Amniotic stem cell (primary cell): ENCODE measurements at places on chromosomes 13 and 19.
A peak's percentile ranks its signal among the peaks of the same experiment; 100 is the strongest.

DNA sequence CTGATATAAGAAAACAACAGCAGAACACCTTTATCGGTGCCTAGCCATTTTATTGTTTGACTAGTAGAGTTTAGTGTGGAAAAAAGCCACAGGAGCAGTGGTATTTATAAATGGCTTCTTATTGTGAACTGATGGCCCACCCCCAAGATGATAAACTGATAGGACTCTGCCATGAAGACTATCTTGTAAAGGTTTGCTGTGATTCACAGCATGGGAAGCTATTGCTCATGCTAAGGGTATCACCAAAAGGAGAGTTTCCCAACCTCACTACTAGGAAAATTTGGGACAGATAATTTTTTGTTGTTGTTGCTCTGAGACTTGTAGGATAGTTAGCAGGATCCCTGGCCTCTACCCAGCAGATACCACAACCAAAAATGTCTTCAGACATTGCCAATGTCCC, 12.0 kb upstream of the SLC7A1 start:
- DNase-seq, result no peak

DNA sequence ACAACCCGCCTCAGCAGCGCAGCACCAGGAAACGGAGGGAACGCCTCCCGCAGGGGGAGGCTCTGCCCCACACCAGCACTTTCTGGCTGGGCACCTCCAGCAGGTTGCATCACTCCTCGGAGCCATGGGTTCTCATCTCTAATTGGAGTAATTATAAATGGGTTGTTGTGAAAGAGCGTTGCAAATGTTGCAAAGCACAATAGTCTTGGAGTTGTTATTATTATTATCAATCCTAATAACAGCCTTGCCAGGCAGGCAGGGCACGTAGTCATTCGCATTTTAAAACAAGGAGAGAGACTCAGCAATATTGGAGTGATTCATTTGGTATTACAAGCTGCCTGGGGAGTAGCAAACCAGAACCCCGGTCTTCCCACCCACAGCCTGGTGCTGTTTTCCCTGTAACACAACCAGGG, 108.6 kb upstream of the GJB6 start:
- no peak for DNase-seq

DNA sequence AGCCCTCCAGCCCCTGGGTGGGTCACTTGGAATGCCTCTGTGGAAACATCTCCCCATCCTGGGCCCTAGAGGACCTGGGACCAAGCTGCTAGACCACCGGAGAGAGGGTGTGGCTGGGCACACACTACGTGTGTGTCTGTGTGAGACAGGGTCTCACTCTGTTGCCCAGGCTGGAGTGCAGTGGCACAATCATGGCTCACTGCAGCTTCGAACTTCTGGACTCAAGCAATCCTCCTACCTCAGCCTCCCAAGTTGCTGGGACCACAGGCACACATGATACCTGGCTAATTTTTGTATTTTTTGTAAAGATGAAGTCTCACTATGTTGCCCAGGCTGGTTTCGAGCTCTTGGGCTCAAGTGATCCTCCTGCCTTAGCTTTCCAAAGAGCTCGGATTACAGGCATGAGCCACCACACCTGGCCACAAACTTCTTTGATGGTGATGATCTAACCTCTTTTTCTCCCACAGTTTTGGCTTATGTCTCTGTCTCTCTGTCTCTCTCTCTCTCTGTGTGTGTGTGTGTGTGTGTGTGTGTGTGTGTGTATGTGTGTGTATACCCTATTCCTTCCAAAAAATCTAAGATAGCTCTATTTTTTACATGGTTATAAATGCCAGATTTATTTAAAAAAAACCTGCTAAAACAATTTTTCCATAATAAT, 32.1 kb upstream of the SLC7A9 start:
- no peak for DNase-seq

DNA sequence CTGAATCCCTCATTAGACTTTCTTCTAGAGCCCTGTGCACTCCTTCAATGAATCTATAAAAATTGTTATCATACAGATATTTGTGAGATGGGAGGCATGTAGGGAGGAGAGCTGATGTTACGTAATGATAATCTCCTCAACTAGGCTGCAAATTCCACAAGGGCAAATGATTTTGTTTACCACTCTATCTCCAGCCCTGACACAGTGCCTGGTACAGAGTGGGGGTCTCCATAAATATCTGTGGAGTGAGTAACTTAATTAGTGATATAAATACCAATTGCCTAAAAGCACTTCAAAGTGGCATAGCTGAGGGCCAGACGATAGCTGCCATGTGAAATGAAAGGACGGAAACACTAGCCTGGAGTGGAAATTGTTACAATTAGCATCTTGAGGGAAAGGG, 54.2 kb downstream of the SERTM1 start:
- DNase-seq, result no peak

DNA sequence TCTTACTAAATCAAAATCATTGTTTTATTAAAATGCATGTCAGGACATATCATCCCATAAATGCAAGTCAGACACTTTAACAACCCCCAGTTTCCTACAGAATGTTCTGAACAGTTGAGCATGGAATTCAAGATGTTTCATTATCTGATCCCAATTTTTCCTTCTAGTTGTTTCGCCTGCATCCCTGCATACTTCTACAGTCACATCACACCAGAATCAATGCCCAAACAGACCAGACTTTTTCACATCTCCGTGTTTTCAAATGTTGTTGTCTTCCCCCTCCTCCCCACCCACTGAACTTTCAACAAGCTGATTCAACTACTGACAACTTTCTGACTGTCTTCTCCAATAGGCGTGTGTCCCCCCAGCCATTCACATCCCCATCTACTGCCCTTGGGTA, 48.6 kb downstream of the LHFPL6 start:
- DNase-seq, result no peak

DNA sequence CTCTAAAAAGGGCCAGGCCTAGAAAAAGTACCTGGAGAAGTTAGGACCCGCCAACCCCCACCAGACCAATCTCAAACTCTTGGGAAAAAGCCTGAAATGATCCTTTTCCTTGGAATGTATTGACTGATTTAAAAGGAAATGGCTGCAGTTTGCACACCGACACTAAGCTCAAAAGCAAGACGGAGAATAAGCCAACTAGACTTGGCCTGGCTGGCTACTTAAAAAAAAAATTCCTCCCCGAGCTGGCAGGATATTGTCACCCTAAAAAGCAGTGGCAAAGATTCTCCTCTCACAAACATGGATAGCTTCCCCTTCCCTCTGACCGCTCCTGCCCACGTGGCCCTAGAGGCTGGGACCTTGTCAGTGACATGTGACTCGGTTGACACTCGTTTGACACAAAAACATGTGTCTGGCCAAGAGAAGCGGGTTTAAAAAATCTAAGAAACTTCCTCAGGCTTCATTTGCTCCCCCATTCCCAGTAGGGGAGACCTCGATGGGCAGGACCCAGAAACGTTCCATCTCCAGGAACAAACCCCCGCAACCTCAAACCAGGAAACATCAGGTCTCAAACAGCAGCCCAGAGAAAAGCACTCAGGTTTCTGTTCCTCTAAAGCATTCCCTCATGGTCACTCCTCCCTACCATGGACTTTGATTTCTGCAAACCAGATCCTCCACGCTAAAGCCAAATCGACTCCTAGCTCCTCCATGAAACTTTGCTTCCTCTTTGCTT, 1.3 kb downstream of the RFX1 start:
- no peak for DNase-seq

GRCh38 chr13:41658057-41658661, 200.8 kb downstream of the RGCC start:
- peak; percentile 27 for DNase-seq

DNA sequence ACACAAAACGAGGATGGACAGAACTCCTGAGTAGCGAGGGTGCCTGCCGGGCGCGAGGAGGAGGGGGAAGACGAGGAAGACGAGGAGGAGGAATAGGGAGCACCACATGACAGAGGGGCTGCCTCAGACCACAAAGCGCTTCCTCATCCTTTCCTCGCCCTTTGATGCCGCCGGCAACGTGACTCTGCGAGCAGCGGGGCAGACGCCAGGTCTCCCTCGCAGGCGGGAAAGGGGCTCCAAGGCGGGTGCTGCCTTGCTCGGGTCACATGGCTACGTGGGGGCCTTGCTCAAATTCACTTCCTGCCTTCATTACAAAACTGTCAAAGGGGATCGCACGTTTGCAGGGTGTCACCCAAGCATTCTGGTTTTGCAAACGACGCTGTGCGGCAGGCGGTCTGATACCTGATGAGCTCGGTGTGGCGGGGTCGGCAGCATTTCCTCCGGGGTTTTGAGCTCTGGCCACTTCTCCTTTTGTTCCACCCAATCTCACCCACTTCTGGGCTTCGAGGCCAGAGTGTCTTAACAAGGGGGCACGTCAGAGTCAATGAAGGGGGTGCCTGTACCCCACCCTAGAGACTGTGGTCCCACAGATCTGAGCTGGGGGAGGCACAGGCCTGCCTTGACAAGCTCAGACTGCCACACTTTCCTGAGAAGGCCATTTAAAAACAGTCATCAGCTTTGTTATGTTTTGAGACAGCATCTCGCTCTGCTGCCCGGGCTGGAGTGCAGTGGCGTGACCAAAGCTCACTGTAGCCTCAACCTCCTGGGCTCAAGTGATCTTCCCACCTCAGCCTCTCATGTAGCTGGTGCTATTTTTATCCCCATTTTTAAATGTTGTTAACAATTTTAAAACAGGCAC, 14.9 kb downstream of the MAP2K2 start:
- DNase-seq, result no peak

DNA sequence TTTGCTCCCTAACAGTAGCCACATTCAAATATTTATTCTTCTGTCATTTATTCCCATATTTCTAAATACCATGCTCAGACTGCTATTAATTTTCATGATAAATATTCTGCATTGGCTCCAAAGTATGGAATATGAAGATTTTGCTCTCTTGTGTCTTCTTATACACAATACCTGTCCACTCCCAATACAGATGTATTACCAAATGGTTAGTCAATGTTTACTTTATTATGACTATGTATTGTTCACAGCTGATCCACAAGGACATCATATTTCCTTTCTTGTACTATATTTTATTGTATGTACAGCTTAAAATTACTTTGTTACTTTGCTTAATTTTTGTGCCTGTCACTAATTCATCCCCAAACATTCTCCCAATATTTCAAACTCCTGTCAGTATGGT, 322.3 kb downstream of the OXGR1 start:
- no peak for DNase-seq

- DNase-seq, result no peak
Observed at GRCh38 chr19:45352062-45352461, 11.5 kb downstream of the KLC3 start.

GRCh38 chr13:40564342-40565001, 102.0 kb downstream of the FOXO1 start:
- DNase-seq, result no peak

GRCh38 chr13:75219479-75220237, 262.3 kb downstream of the TBC1D4 start:
- DNase-seq, result peak; percentile 50

- peak; percentile 62 for DNase-seq
Observed at GRCh38 chr19:2391118-2391725, 31.2 kb downstream of the TMPRSS9 start.

DNA sequence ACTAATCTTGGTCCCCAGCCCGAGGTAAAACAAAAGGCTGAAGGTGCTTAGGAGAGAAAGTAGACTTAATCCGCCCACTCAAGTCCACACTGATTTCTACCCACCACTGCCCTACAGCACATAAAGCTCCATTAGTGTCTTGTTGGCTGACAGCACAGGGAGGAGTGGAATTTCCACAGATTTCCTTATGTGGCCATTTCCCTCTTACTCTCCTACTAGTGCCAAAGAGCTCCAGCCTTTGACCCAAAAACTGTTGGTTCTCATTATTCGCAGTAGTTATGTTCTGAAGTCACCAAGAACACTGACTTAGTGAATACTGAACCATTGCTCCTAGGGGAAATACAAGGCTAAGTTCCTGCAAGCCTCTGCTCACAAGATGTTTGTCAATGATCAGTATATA, 61.2 kb downstream of the RAB20 start:
- no peak for DNase-seq

DNA sequence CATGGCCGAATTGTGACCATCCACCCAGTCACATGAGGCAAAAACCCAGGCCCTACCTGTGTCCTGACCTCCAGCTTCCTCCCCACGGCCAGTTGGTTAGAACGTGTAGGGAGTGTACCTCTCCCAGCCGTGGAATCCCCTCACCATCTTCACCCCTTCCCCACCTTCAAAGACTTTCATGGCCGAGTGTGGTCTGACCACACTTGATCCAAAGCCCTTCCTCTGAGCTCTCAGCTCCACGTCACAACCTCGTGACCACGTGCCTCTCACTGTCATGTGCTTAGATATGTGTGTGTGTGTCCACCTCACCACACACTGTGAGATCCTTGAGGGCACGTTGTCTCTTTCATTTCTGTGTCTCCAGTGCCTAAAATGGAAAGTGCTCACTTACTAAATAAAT, 48.6 kb upstream of the UBE2L5 start:
- DNase-seq, result no peak

DNA sequence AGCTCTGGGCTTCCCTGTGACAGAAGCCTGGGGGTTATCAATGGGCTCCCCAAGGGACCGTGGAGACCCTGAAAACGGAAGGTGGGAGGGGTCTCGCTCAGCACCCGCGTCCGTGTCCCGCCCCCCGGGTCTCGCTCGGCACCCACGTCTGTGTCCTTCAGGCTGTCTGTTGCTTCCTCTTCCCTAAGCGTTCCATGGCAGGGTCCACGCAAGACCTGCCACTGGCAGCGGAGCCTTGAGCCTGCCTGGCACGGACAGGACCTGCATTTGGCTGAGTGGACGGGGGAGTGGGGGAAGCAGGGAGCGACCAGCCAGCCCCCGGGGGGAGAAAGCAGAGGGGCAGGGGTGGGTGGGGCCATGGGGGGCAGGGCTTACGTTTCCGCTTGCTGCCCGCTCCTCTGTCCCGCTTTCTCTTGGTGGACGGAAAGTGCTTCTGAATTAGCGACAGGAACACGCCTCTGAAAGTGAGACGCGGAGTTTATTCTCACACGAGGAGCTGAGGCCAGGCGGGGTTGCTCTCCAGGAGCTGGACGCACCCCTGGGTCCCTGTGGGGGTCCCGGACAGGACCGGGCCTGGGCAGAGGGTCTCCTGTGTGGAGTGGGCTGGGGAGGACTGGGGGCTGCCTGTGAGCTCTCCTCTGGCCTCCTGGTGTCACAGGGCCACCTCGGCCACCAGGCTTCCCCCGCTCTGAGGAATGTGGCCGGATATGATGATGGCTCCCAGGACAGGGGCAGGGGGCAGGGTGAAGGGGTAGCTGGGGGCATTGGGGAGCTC, 12.0 kb downstream of the GPX4 start:
- DNase-seq, result no peak

DNA sequence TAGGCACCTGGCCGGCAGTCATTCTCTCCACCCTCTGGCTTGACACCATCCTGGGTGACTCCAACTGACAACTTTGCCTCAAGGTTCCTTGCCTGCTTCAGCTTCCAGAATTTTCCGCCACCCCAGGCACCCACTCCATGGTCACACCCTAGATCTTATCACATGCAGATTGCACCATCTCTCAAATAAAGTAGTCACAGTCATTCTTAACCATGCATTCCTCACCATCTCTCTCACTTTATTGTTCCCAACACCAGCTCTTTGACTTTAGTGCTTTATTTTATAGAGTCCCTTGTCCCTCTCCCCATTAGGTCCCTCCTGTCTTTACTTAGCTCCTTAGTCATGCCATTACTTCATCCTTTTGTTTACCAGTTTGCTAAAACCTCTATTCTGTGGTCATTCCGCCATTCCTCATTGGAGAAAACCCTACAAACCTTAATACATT, 351.7 kb downstream of the SPRY2 start:
- no peak for DNase-seq
